ENCODE measurements at places on chromosomes 16 and 17.

- peak; percentile 23 for DNase-seq
These were observed 396.1 kb downstream of the SOX9 start for GRCh38 chr17:72516772-72517399.

GRCh38 chr17:42865638-42866094 lies 14.7 kb downstream of the AOC3 start:
- DNase-seq: no peak

- no peak for DNase-seq
These were observed 59.7 kb downstream of the B9D1 start for GRCh38 chr17:19302791-19303331.

DNA sequence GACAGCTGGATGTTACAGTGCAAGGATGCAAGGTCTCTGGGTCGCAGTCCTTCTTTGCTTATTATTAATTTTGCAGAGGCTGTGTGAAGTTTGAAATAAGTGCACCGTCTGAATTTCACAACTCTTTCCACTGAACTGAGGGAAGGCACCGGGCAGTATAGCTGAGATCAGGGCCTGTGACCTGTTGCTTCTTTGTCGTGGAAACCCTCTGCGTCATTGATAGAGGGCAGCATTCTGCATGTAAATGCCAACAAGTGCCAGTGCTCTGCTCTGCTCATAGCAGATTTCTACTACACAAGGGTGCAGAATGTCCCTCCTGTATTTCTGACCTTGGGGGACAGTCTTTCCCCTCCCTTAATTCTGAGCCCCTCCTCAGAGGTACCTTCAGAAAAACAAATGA lies 26.0 kb downstream of the CD300LF start:
- DNase-seq: no peak

DNA sequence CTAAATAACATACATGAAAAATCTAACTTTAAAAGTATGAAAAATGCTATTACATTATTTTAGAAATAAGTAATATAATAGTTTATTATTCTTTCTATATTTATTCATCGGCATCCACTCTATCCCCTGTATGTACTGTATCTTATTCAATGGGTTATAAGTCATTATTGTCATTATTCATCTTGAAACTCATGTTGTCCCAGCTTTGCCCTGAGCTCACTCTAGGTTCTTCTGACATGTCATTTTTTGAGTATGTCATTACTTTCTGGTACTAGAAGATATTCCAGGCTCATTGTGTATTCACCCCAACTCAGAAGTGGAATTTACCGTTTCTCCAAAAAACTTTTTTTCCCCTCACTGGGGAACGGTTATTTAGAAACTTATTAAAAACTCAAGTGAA lies 53.0 kb upstream of the MNT start:
- no peak for DNase-seq

DNA sequence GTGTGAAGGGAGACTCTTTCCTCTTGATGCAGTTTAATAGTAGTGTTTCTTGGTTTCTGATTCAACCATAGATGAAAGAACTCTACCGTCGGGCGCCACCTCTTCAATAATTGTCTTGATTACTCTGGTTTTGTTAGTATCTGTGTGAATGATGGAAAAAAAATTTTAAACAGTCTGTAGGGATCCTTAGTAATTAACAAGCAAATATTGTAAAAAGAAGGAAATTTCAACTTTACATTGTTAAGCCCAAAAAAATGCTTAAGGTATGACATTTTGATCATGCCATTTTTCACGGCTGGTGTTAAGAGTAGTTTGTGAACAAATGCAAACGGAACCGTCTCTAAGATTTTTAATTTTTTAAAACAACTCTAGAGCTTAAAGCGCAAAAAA lies 4.1 kb downstream of the KRT10 start:
- peak; percentile 11 for DNase-seq

DNA sequence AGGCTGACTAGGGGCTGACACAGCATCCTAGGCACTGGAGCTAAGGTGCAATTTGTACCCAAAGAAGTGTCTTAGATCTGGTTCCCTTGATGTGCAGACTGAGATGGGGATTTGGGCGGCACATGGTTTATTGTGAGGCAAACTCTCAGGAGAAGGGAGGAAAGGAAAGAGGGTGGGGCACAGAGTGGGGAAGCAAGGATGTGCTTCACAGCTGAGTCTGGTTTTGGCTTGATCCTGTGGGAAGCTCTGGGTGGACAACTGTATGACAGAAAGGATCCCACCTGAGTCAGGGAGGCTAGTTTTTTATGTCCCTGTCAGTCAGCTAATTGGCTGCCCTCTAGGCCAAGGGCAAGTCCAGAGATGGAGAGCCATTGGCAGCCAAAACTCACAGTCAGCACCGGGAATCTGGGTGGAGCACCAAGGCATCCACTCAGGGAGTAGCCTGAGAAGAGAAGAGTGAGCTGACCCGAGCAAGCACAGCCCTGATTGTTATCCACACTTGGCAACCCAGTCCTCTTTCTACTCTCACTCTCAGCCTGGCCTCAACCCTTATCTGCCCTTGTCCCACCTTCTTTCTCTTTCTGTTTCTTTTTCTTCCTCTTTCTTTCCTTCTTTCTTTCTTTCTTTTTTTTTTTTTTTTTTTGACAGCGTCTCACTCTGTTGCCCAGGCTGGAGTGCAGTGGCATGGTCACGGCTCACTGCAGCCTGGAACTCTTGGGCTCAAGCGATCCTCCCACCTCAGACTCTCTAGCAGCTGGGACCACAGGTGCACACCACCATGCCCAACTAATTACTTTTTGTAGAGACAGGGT lies 12.0 kb downstream of the ARL4D start:
- DNase-seq: no peak

- no peak for DNase-seq
These were observed 265.1 kb downstream of the PRKCA start for GRCh38 chr17:66567234-66568170.

DNA sequence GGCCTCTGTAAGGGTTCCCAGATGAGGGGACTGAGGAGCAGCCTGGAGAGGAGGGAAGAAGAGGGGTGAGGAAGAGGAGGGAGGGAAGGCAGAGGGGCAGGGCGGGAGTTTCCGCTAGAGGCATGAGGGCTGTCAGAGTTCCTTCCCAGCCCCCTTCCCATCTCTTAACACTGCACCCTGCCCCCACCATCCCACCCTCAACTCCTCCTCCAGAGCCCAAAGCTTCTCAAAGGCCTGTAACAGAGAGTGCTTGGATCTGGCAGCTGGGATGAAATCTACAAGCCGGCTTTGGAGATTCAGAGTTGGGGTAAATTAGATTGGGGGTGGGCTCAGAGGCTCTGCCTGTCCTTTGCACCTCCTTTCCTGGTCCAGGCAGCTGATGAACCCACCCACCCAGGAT lies 57.3 kb upstream of the DLX4 start:
- no peak for DNase-seq

DNA sequence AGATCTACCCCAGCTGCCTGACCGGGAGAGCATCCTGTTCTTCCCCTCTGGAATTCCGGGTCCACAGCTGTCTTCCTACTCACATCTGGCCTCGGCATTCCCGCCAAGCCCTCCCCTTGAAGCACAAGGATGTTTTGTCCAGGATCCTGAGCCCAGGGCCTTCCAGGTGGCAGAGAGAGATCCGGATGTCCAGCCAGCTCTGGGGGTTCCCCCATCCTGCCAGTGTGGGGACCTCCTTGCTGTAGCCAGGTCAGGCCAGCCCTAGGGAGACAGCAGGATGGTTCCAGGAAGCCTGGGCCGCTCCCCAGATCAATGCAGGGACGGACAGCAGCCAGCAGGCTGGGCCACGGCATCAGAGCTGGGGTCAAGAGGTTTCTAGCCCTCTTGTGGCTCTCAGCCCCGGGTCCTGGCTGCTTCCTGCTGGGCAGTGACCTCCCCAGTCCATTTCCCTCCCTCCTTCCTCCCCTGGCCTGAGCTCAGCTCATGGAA lies 55.3 kb downstream of the SOCS3 start:
- no peak for DNase-seq

DNA sequence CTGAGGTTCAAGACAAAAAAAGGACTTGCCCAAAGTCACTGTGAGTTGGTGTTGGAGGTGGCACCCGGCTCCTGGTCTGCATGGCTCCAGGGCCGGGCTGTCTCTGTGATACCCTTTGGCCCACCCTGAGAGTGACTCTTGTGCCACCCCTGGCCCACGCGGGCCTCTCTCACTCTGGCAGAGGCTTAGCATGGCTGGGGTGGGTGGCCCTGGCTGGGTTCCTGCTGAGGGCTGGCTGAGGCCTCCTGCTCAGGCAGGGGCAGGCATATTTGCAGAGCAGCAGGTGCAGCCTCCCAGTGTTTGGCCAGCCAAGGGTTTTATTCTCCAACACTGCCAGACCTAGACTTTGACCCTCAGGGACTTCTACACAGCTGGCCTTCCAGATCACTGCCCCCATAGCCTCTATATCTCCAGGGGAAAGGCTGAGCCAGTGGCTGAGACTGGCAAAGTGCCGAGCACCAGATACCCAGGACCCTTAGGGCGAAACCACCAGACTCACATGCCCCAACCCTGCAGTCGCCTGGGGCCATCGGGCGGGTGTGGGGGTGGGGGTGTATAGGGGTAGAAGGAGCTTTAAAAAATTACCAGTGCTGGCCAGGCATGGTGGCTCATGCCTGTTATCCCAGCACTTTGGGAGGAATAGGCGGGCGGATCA lies 21.5 kb upstream of the ADGRG1 start:
- DNase-seq: no peak

GRCh38 chr17:8038954-8039610 lies at the start of gene ALOX15B:
ALOX15B (plus strand) TSS chr17:8039059; CDS start chr17:8039156, 97 bp downstream.
- DNase-seq: peak; percentile 49

- no peak for DNase-seq
These were observed 338.0 kb downstream of the WWOX start for GRCh38 chr16:78437352-78437968.

DNA sequence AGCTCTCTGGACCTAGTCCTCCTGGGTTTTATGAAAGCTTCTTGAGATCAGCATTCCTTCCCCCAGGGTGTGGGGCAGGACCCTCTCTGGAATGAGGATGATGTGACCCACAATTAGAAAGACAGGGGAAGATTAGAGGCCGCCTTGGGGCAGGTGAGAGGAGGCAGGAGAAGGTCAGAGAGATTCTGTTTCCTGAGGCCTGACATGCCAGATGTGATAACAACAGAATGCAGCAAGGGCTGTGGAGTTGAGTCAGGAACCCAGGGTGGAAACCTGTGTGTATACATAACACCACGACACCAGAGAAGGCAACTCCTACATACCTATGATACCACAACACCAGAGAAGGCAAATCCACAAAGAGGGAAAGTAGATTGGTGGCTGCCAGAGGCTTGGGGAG lies 5.4 kb upstream of the SLC5A10 start:
- no peak for DNase-seq

- no peak for DNase-seq
These were observed 140.7 kb downstream of the KATNIP start for GRCh38 chr16:27690608-27691007.

GRCh38 chr16:71413341-71413740 lies 28.5 kb downstream of the TLE7 start:
- DNase-seq: no peak

DNA sequence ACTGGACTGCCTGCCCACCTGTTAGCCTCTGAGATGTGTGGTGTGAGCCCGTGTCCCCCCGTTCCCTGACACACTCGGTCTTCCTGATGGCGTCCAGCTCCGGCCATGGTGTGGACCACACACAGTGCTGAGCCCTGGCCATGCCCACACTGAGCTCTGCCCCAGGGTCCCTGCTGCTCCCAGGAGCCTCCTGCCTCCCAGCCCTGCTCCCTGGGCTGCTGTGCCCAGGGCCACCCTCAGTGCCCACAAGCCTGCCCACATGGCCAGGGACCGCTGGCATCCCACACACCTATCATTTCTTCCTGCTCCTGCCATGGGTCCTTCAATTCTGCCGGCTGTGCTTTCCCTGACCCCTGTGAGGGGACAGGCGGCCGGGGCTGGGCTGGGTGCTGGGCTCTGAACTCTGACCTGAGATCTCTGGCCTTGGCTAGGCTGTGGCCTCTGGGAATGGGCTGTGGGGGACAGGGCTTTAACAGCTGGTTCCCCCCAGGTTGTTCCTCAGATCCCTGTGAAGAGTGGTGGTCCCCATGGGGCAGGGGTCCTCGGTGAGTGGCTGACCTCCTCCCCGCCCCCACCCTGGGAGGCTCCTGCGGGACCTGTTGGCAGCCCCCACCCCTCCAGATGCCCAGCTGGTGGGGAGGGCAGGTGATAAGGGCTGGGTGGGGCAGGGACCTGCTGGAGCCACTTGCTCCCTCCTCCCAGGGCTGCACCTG lies 4.0 kb downstream of the CEMP1 start:
- DNase-seq: no peak

GRCh38 chr17:74713171-74713755 lies 540 bp upstream of the CD300LF start:
- no peak for DNase-seq

- no peak for DNase-seq
These were observed 173.8 kb upstream of the CHMP6 start for GRCh38 chr17:80817861-80818260.

DNA sequence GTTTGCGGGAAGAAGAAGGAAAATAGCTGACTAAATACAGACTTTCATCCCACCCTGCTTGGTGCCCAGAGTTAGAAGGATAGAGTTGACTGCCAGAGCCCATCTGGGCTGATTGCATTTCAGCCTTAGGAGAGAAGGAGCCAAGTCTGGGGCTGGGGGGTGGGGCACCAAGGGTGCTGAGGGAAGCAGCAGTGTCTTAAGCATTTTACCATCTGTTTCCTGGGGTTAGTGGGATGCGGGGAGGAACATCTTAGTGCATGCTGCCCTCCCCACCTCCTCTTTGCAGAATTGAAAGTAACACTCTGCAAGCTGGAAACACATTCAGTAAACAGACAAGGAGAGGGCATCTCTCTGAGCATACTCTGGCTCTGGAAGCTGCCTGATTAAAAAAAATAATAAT lies 1.5 kb upstream of the ARL5C start:
- no peak for DNase-seq

GRCh38 chr17:50946223-50946890 lies 80.2 kb upstream of the TOB1 start:
- no peak for DNase-seq

GRCh38 chr17:38900978-38901656 lies 24.3 kb upstream of the LASP1NB start:
- no peak for DNase-seq

DNA sequence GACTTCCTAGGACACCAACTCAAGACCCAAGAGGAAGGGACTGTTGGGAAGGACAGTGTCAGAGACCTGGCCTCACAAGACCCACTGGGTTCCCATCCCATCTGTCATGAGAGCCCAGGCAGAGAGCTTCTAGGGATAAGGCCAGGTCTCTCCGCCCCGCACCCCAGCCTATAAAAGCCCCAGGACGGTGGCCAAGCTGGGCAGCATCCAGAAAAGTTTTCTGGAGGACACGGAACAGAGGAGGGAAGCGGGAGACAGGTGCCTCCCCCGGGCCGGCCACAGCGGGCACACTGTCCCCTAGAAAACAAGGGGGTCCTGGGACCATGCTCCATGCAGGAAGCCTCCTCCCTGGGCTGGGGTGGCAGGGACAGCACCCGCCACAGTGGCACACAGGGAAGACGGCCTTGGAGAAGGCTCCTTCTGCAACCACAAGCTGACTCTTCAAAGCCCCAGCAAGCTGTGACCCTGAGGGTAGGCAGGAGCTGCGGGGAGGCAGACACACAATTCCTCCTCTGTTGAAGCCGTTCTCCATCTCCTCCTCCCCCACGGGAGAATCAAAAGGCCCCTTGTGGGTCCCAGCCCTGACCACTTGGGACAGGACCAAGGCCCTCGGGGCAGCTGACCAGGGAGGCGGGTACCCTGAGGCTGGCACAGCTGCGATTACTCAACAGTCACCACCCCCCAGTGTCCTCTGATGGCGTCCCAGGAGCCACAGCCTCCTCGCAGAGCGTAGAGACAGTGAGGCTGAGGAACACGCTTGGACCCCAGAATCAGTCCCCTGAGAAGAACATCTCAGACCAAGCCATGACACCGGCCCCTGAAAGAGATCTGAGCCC lies 26.1 kb downstream of the TRPV3 start:
- no peak for DNase-seq

GRCh38 chr16:19785512-19786130 lies 67.5 kb downstream of the IQCK start:
- no peak for DNase-seq

- no peak for DNase-seq
These were observed 502.3 kb downstream of the RBFOX1 start for GRCh38 chr16:7834771-7835431.
